Endodermal cell (in vitro differentiated cells): ENCODE measurements at places on chromosomes 11 and 22. TPM values are rescaled to one million over a fixed set of nuclear protein-coding genes. Genes with fewer than 3 reads are reported as not detected.

SRRD gene
- 24.8 and 27.4 TPM in 2 replicates for total RNA-seq

LARGE1 gene
- total RNA-seq: 20.6 to 24.3 TPM (median 22.1 TPM) in 3 replicates

NXPE1 gene
- not detected in 2 replicates for total RNA-seq

C11orf52 gene
- total RNA-seq: 3.7 and 3.8 TPM in 2 replicates

MMP26 gene
- not detected in 2 replicates for total RNA-seq

DNA sequence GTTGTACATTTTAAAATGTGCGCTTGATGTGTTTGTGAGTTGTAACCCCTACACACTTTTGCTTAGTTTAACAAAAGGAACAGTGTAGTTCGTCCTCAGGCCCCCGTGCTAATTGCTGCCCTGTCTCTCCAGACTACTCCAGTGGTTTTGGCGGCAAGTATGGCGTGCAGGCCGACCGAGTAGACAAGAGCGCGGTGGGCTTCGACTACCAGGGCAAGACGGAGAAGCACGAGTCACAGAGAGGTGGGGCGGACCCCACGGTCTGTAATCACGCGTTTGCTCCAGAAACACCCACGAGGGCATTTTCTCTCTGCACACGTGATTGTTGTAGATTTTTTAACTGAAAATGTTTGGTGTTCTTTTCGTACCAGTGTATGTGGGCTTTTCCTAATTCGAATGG is 18.6 kb downstream of the CTTN start:
- no peak for DNase-seq

DNA sequence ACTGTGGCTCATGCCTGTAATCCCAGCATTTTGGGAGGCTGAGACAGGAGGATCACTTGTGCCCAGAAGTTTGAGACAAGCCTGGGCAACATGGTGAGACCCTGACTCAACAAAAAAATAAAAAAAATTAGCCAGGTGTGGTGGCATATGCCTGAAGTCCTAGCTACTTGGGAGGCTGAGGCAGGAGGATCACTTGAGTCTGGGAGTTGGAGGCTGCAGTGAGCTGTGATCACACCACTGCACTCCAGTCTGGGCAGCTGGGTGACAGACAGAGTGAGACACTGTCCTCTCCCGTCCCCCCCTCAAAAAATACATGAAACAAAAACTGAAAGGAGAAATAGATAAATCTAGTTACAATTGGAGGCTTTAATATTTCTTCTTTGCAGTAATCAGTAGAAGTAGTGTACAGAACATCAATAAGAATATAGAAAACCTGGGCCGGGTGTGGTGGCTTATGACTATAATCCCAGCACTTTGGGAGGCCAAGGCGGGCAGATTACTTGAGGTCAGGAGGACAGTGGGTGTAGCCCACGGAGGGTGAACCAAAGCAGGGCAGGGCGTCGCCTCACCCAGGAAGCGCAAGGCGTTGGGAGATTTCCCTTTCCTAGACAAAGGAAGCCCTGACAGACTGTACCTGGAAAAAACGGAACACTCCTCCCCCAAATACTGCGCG is 19.6 kb upstream of the DLAT start:
- no peak for DNase-seq

DNA sequence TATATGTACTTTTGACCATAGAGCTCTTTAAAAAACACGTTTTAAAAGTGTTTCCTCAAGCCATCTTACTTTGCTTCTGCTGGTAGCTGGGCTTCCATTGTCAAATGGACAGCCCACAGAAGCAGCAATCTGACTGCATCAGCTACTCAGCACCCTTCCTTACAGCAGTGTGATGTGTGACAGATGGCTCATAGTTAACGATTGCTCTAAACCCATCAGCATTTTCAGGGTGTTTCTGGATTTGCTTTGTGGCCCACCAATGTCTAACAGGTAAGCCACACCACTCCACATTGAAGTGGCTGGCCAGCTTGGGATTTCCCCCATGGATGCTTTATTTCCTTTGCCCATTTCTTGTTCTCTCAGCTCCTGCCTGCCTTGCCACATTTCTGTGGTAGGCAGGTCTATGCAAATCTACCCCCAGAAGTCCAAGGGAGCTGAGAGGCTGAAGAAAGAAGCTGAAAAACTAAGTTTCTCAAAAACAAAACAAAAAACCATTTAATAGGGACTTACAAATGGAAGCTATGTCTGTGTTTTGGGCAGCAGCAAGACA is 7.3 kb upstream of the FAR1 start:
- DNase-seq: no peak

DNA sequence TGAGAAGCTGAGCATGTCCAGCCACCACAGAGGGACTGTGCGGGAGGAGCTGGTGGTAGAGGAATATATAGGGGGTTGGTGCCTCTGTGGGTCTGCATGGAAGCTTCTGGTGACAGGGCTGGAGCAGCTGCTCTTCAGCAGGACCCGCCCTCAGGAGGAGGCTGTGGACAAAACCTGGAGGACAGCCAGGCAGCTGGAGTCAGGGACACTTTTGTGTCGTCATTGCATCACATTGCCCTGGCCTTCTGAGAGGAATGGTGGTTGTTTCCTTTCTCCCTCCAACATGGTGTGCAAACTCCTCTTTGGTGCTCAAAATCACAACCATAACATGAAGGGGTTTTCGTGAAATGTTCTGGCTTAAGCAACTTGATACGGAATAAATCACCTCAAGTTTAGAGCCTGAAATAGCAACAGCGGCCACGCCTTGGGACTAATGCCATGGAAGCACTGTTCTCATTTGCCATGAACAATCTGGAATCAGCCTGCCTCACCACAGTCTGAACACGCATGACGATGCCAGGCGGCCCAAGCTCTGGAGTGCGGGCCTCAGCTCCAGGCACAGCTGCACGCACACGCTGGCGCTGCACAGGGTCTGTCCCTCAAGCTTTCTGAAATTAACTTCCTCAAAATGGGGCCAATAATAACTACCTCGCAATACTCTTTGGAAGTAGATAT is 17.1 kb upstream of the CSRP3 start:
- no peak for DNase-seq

DNA sequence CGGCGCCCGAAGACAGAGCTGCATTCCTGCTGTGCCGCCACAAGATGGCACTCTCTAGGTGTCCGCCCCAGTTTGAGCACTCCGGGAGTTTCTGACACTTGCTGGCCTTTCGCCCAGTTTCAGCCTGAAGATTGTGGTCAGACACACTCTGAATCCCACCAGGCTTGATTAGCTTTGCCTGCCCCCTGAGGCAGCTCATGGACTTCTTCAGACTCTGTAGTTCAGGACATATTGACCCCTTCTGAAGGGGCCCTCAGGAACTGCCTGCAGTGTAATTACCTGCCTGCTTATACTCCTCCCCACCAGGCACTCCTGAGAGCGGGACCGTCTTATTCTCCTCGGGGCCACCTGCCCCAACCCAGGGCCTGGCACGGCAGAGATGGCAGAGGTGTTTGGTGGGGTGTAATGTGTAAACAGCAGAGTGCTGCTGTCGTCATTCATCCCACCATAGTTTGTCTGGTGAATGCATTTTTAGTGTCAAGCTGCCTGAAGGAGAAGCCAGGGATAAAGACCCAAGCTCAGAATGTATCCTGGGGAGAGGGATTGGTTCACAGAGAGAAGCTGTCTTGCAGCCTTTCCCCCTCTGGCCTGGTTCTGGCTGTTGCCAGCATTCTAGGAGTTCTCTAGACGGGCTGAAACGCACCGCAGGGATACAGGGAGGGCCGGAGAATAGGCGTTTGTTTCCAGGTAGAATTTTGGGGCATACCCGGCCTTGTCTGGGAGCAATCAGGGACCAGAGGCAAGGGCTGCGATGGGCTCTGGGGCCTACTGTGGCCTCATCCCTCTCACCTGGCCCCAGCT is 46.4 kb downstream of the EIF3F start:
- peak; percentile 92 for DNase-seq

DNA sequence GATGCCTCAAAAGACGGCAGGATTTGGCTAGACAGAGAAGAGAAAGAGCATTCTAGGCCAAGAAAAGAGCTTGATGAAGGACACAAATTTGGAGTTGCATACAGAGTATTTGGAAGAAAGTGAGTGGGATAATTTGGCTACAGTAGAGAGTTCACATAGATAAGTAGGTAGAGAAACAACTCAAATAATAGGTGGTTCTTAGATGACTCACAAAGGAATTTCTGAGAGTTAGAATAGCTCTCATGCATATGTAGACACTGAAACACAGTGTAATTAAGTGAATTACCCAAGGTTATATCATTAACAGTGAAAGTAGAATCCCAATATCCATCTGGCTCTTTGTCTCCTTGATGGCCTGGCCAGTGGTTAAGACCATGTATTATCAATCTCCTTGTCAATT is 228.6 kb upstream of the DDI1 start:
- DNase-seq: no peak

GRCh38 chr11:60208146-60208895 is 25.4 kb upstream of the MS4A6A start:
- no peak for DNase-seq

DNA sequence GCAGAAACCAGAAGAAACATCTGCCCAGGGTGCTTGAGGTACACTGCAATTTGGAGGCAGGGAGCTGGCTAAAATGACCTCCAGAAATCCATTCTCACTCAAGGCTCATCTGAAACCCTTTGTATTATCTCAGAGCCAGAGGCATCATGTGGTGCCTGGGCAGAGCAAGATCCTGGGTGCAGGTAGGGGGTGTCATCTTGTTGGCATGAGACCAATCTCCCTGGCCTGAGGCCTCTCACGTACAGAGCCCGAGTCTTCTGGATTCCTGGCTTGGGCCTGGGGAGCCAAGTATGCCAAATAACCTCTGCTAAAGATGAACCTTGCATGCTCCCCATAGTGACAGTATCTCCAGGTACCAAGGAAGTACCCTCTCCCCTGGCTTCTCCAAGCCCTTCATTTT is 2.4 kb downstream of the LMO1 start:
- DNase-seq: no peak

GRCh38 chr11:118401880-118402590 is 629 bp downstream of the ATP5MG start:
- no peak for DNase-seq

DNA sequence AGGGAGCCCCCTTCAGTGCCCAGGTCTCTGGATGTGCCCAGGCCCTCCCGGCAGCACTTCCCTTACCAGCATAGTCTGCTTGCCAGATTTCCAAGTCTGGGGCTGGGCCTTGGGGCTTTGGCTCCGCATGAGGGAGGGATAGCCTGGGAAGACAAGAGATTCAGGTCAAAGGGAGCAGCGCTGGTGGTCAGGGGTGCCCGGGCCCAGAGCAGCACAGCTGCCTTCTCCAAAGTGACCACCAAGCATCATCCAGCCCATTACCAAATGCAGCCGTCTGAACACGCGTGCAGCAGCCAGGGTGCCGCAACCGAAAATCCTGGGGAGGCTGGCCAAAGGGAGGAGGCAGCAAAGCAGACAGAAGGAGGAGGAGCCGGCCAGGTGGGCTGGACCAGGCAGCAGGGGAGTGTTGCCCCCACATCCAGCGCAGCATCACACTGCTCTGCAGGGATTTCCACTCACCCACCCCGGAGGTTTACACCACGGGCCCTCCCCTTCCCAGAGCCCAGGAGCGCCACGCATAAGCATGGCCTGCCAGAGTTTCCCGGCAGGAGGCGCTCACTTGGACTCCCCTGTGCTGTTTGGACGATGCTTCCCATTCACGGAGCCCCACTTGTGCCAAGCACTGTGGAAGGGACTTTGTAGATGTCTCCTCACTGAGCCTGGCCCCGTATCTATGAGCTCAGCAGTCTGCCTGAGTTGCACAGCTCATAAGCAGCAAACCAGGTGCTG is 22.5 kb downstream of the TRIM29 start:
- DNase-seq: no peak

GRCh38 chr11:59773083-59773440 is 17.9 kb downstream of the STX3 start:
- DNase-seq: no peak

- no peak for DNase-seq
These were observed 55.4 kb upstream of the CNTN5 start for GRCh38 chr11:98965358-98965757.

DNA sequence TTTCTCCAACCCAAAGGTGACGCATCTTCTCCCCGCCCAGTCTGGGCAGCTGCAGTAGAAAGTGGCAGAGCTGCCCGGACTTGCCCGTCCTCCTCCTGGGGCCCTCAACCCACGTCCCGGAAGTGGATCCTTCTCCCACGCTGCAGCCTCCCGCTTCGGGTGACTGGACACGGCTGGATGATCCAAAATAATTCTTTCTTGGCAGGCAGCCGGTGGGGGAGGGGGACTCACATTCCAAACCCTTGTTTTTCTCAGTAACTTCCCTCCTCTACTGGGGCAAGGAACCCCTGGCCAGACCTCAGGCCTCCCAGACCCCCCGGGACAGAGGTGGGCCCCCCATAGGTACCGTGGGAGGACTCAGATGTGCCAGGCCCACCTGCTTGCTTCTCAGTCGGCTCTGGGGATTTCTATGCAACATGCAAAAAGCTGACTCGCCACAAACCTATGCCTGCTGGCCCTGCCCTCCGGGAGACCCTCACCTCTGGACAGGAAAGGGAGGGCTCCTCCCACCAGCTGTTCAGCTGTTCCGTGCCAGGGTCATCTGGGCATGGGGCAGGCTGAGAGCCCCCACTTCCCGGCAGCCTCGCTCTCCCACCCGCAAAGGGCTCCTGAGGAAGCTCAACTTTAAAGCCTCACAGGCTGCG is 1.4 kb downstream of the PLXNB2 start:
- DNase-seq: peak; percentile 71

DNA sequence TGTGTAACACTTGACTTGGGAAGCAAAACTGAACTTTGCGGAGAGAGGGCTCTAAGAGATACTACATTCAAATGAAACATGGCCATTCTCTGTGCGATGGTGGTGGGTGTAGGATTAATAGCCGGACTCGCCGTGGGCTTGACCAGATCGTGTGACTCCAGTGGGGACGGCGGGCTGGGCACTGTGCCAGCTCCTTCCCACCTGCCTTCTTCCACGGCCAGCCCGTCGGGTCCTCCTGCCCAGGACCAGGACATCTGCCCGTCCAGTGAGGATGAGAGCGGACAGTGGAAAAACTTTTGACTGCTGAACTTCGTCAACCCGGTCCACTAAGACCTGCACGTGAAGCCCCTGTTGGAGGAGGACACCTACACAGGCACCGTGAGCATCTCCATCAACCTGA is 137.4 kb downstream of the OR4C45 start:
- no peak for DNase-seq

DNA sequence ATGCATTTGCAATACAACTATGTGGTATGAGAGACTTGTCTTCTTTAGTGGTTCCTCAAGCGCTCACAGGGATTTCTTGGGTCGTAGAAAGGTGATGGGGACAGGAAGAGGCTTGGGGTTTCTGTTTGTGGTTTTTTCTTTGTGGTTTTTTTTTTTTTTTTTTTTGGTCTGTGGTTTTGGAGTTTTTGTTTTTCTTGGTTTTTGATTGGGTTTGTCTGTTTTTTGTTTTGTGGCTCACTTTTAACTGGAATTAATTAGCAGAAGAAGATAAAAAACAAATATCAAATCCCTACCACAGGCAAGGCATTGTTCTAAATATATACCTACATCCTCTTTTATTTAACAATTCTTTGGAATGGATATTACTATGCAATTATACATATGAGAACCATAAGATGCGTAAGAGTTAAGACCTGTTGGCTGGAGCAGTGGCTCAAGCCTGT is 5.5 kb downstream of the TTC28 start:
- DNase-seq: no peak
